ENCODE measurements at places on chromosomes 16 and 17. TPM values are rescaled to one million over a fixed set of nuclear protein-coding genes. Genes with fewer than 3 reads are reported as not detected.

- no peak for DNase-seq
Measured at GRCh38 chr17:77746393-77746792, 212.1 kb upstream of the TNRC6C start.

The SLC16A5 gene
- total RNA-seq: 10.7 TPM

The FOXN1 gene
- not detected for total RNA-seq

GRCh38 chr16:30961384-30961783 is 3.8 kb downstream of the SETD1A start:
- no peak for DNase-seq

The CNTD1 gene
- total RNA-seq: 0.74 TPM

DNA sequence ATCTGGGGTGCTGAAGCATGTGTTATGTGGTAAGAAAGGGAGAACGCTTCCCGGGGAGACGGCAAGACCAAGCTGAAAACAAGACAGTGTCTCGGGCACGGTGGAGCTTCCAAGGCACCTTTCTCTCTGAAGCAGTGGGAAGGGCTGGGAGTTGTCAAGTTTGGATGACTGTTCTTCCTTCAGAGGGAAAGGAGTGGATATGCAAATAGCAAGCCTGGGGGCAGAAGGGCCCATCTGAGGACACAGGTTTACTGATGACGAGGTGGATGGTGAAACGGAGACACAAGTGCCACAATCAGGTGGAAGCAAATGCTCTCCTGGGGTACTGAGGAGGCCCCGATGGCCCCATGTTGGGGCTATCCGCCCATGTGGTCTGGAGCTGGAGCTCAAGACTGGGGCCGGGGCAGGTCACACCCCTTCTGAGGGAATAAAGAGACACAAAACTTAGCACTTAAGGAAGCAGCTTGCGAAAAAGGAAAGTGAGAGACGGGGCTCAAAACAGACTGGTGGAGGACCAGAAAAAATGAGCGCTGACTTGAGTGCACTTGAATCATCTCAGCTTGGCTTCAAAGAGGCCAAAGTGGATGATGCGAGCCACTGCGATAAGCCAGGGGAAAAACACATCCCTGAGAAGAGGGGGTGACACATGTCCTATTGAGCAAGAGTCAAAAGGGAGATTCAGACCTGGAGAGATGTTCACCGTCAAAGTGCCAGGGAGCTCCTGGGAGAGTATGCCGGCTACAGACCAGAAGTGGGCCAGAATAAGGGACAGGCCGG is 34.8 kb upstream of the MTSS2 start:
- DNase-seq: no peak

The CA5A gene
- total RNA-seq: not detected

DNA sequence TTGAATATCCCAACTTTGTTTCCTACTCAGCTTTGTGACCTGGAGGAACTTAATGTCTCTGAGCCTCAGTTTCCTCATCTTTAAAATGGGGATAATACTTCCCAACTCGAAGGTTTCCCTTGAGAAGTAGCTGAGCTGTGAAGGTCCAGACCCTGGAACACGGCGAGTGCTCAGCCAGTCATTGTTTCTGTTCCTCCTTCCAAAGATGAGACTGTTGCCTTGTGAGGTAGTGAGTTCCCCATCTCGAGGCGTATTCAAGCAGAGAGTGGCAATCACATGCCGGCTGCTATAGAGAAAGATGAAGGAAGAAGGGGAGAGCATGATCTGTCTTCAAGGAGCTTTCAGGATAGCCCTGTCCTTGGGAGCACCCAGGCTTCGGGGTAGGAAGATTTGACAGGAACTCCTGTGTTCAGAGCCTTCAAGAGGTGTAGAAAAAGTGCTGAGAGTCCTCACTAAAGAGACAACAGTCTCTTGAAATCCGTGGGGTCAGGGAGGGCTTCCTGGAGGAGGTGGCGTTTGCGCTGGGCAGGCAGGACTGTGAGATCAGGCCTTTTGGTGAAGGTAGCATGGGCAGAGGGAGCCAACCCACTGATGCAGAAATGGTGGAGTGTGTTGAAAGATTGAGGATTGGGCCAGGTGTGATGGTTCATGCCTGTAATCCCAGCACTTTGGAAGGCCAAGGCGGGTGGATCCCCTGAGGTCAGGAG is 27.2 kb downstream of the SPNS2 start:
- DNase-seq: no peak

The NPIPA3 gene
- total RNA-seq: 2.3 TPM

- DNase-seq: no peak
Measured at GRCh38 chr17:50023520-50023919, 28.5 kb upstream of the DLX3 start.

DNA sequence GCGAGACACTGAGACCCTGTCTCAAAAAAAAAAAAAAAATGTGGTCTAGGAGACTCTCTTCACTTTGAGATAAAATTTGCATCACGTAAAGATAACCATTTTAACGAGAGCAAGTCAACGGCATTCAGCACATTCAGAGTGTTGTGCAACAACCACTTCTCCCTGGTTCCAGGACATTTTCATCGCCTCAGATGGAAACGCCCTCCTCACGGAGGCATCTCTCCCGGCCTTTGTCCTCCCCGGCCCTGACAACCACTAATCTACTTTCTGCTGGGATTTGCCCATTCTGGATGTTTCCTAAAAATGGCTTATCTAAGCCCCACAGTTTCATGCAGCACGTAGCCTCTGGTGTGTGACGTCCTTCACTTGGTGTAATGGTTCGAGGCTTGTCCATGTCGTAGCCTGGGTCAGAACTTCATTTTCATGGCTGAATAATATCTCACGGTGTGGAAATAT is 6.4 kb upstream of the NPRL3 start:
- no peak for DNase-seq

GRCh38 chr16:177981-178667 is 1.6 kb downstream of the HBA1 start:
- no peak for DNase-seq

DNA sequence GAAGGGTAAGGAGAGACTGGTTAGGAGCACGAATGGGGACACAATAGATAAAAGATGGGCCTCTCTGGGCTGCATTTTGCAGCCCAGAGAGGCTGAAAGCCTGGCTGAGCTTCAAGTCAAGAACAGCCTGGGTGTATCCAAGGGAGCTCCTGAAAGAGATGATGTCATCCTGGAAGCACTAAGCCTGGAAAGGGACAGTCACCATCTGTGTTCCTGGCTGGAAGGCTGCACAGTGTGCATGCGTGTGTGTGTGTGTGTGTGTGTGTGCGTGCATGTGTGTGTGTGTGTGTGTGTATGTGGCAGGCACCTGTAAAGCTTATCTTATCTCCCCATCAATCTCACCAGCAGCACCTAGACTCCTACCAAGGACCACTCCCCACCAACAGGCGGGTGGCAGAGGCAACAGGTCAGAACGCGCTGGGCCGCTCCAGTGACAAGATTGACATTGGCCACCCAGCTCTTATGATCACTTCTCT is 44.1 kb downstream of the COG7 start:
- DNase-seq: peak; percentile 75

- DNase-seq: no peak
Measured at GRCh38 chr16:78738557-78738956, 639.1 kb downstream of the WWOX start.

GRCh38 chr17:35804658-35805192 is 4.6 kb upstream of the TAF15 start:
- DNase-seq: no peak

- no peak for DNase-seq
Measured at GRCh38 chr17:51263006-51263405, 2.7 kb downstream of the UTP18 start.

The PLEKHM1 gene
- total RNA-seq: 21.8 TPM

The TRPV3 gene
- total RNA-seq: 0.71 TPM

- no peak for DNase-seq
Measured at GRCh38 chr17:40514013-40514875, 12.8 kb upstream of the TNS4 start.

DNA sequence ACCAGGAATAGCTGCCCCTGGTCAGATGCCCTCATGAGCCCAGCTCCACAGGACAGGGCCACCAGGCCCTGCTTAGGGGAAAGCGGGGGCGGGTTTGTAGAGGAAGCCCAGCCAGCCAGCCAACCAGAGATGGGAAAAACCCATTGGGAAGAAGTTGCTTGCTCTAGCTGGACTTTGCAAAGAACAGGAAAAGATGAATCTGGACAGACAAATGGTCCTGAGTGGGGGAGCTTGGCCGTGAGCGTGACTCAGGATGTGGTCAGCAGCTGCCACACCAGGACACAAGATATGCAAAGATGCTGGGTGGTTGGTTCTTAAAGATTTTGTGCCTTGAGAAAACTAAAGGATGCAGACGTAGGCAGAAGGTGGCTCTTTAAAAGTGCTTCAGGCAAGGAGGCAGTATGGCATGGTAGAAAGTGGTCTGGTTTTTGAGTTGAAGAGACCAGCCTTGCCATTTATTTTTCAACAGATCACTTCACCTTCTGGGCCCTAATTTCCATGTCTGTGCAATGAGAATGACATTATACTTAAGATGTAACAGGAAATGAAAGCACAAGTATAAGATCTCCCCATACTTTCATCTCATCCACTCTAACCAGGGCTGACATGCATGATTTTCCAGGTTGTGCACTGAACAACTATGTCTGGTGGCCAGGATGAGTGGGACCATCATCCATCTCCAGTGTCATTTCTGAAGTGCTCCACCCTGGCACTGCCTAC is 27.8 kb upstream of the HEATR6 start:
- no peak for DNase-seq

The WNT3 gene
- total RNA-seq: 0.36 TPM

- DNase-seq: no peak
Measured at GRCh38 chr16:52070341-52071057, 476.4 kb downstream of the TOX3 start.

The GDPD3 gene
- total RNA-seq: 0.56 TPM

The SLFN13 gene
- total RNA-seq: 1.9 TPM

The ATP2C2 gene
- not detected for total RNA-seq

GRCh38 chr16:4780235-4780634 is 7.9 kb downstream of the SEPTIN12 start:
- no peak for DNase-seq
